ENCODE measurements at places on chromosomes 7 and 10.

- DNase-seq: no peak
Measured at GRCh38 chr10:63003816-63004453, 129.2 kb upstream of the NRBF2 start.

DNA sequence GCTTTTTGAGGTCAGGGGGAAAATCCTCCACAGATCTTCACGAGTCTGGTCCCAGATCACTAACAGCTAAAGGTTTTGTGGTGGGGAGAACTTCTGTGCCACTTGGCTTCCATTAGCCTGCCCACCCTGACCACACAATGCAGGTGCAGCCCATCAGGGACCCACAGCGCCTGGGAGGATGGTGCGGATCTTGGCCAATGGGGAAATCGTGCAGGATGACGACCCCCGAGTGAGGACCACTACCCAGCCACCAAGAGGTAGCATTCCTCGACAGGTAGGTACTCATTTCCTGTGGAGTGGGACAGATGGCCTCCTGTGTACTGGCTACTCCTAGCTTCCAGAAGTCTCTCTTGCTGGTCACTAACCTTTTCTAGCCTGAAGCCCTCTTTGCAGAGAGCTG, 1.5 kb downstream of the FAM241B start:
- no peak for DNase-seq

DNA sequence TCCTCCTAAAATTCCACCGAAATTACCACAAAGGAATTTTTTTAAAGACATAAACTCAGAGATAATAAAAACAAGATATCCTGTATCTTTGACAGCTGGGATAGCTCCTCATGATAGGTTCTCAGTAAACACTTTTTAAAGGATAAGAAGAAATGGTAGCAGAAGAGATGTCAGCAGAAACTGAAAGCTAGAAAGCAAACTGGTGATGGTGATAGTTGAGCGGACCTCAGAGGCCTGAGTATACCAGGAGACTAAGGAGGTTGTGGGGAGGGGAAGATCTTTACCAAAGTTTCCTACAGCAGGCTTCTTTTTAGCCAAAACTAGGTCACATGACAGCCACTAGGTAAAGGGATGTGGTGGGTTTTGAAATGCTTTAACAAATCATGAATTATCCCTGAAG, 22.5 kb downstream of the PCGF5 start:
- no peak for DNase-seq

DNA sequence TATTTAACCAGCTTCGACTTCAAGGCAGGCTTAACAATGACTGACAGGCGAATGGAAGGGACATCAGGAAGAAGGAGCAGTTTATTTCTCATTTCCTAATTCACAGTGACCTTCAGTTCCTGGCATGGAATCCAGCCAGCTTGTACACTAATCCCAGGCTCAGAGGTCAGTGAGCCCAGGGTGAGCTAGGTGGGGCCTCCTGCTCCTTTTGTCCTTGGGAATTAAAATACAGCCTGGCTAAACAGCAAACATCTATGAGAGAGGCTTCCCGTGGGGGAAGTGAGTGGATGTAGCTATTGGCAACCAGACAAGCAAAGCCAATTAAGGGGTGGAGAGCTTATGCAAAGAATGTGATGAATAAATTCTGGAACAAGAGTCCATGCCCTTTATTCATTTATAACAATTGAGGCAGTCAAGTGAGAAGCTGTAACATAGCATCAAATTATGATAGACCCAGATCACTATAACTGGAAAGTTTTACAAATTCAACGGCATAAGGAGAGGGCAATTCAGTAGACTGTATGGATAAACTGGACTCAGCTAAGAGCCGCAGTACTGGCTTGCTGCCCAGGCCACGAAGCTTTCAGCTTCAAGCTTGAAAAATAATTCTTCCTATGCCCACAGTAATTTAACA, 57.1 kb downstream of the STK17A start:
- no peak for DNase-seq

GRCh38 chr10:81036257-81036656, 498.6 kb downstream of the SH2D4B start:
- no peak for DNase-seq

GRCh38 chr7:70477036-70478010, 654.6 kb upstream of the GALNT17 start:
- DNase-seq: no peak

DNA sequence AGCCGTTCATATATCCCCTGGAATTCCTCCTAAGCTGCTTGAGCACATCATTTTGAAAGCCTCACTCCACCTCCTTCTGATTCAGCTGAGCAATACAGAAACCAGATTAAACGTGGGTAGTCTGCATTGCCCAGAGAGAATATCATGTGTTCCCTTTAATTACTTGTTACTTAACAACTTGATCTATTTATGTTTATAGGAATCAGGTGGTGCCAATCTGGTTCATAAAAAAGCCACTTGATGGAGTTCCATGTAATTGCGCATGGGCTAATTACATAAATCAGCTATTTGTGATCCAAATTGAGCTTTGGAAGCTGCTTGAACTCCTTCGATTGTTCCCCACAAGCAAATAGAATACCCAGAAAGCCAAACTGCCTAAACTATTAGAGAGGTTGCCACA, 114.7 kb upstream of the ADCY1 start:
- no peak for DNase-seq

DNA sequence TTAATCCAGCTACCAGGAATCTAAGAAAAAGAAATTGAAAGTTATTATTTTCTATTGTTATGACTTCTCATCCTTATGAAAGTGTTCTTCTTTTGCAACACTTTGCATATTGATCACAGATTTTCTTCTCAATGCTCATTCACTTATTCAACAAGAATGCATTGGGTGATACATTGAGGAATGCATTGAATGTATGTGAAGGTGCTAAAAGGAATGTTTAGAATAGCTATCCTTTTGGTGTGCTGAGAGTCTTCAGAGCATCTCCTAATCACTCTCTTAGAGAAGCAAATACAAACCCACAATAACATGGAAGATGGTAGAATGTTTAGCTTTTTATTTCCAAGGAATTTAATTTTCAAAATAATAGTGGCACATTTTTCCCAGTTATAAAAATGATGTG, 122.1 kb upstream of the KMT2E start:
- no peak for DNase-seq

DNA sequence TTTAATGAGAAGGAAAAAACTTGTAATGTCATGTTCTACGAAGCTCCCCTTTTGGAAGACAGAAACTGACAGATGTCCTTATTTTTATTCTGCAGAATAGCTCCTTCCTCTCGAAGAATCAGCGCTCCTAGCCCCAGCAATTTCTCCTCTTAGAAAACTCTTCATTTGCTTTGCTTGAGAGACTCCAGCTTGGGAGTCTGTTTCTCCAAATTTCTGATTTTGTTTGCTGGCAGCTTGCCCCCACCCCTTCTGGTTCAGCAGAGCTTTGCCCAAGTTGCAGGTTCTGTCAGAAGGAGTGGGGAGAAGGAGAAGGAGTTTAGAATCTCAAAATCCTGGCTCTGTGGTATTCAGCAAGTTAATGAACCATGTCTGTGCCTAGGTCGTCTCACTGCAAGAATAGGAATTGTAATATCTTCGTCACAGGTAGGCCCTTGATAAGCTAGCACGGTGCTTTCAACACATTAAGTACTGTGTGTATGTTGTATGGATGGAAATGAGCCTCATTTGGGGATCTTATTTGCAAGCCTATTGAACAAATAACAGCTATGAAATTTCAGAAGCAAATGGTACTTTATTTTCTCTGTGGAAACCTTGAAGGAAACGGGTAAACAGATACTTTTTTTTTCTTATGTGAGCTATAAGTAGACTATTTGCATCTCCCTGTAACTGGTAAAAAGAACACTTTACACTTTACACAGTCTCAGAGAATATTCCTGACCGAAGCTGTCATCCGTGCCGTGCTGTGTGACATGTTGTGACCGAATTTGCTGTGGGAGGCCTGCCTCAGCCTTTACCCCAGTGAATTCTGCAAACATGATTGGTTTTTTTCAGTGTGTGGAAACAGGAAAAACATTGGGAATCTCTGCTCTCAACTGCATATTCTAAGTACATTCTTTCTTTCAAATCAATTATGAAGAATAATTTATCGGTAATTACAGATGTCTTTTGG, 290.9 kb downstream of the CAMK1D start:
- no peak for DNase-seq

GRCh38 chr7:111029141-111029572, 61.8 kb upstream of the LRRN3 start:
- no peak for DNase-seq

DNA sequence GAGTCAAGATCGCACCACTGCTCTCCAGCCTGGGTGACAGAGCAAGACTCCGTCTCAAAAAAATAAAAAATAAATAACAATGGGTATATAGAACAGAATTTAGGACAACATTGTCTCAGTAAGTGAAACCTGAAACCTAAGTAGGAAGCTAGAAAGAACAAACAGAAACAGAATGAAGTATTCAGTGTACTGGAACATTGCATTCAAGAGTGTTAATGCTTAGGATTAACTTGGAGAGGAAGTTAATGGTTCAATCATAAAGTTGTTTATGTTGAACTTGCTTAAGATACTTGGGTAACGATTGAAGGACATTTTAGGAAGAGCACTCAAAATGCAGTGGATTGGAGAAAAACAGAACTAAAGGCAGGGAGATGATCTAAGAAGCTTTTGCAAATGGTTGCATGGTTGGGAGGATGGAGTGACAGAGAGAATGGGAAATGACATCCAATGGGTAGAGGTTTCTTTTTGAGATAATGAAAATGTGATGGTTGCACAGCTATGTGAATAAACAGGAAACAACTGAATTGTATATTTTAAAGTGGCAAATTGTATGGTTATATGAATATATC, 233.7 kb downstream of the ADK start:
- DNase-seq: no peak

DNA sequence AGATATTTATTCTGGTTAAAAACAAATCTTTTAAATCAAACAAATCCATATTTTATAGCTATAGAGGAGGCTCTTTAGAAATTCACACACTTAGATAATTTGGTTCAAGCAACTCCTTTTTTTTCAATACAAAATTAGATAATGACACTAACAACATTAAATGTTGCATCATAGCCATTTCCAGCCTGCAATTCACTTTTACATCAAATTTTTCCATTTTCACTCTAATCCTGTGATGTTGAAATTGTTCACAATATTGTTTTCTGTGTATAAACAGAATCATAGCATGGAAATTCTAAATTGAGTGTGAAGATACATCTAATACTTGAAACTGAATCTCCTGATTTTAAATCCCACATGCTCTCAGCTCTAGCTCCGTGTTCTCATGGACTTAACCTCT, 482.6 kb downstream of the INHBA start:
- DNase-seq: no peak

- no peak for DNase-seq
Measured at GRCh38 chr7:128151635-128152034, 89.4 kb upstream of the LEP start.

DNA sequence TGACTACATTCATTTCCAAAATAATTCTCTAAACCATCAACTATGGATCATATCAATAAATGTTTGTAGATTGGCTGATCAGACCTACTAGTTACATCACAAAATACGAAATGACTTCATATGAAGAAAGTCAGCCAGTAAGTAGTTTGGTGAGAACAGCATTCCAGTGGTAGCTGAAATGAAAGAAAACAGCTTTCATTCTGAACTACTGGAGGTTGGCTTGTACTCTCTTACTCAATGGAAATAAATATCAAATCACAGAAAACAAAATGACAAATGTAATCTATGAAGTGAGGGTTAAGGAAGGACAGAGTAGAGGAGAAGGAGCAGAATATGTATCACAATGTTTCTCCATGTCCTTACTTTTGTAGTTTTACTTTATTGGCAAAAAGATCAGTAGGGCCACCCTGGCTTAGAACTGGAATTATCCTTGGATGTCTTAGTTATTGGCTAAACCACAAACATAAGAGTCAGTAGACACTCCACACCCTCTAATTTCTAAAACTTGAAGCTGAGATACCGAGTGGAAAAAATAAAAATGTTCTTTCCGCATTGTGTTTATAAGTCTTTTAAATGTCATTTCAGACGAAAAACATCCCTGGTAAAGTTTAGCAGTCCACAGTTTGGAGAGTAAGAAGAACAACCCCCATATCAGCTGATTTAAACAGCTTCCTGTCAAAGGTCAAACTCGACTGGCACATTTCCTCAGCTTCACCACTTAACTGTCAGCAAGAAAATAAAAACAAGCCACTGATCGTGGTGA, 74.0 kb upstream of the DGKI start:
- no peak for DNase-seq

- DNase-seq: no peak
Measured at GRCh38 chr10:111600772-111601171, 523.9 kb downstream of the ADRA2A start.

DNA sequence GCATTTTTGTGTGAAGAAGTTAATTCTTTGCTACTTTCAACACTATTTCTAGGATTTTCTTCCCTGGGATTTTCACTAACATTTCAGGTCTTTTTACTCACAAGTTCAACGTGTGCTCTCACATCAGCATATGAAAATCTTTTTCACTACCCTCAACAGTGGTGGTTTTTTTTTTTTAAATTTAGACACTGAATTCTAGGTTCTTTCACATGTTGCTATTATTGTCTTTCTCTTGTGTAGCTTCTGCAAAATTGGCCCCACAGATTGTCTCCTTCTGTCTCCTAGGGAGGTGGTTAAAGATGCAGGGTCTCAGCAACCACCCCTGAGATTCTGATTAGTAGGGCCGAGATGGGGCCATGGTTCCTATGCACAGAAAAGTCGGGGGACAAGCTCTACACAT, 165.0 kb upstream of the GPR26 start:
- DNase-seq: no peak

DNA sequence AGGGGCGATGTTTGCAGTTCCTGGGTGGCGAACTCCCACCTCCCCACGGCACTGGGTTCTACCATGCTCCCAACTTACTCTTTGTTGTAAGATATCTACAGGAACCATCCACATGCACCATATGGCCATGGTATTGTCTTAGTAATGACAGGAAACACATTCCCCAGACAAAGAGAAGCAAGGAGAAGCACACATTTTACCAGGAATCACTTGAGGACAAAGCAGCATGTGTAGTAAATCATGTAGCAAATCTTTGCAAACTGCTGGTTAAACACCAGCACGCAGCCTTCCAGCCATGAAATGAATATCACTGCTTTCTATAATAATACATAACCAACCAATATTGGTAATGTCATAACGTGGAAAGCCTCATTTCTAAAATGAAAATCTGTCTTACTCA, 101.2 kb downstream of the NRP1 start:
- DNase-seq: no peak

DNA sequence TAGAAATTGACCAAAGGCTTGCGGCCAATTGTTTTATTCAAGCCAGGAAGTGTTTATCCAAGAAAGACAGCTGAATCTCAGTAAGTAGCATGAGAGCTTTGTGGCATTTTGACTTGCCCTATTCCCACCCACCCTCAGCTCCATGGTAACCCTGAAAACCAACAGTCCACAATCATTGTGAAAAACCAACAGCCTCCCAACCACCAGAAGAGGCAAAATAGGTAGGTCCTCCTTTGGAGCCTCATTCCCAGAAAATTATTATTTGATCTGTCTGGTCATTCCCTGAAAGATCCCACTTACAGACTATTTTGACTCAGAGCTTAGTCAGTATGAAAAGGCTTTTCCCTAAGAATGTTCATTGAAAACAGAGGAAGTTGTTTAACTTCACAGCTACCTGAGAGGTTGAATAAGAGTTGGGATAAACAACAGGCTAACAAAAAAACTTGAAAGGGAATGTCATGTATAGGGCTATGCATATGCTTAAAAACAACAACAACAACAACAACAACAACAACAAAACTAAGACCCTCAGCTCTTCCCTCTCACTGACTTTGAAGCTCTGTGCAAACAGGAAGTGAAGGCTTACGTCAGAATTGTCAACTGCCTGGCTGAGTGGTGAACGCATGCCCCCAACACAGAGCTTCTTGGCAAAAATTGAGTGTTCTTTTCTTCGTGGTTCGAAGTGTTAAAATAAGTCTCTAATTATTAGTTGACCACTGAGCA, 11.2 kb downstream of the KPNA7 start:
- DNase-seq: no peak

- no peak for DNase-seq
Measured at GRCh38 chr10:21522631-21523406, 2.7 kb downstream of the SKIDA1 start.
